ENCODE measurements at places on chromosomes 3 and 15.

GRCh38 chr3:16697443-16698147 lies 92.4 kb upstream of the DAZL start:
- no peak for DNase-seq

DNA sequence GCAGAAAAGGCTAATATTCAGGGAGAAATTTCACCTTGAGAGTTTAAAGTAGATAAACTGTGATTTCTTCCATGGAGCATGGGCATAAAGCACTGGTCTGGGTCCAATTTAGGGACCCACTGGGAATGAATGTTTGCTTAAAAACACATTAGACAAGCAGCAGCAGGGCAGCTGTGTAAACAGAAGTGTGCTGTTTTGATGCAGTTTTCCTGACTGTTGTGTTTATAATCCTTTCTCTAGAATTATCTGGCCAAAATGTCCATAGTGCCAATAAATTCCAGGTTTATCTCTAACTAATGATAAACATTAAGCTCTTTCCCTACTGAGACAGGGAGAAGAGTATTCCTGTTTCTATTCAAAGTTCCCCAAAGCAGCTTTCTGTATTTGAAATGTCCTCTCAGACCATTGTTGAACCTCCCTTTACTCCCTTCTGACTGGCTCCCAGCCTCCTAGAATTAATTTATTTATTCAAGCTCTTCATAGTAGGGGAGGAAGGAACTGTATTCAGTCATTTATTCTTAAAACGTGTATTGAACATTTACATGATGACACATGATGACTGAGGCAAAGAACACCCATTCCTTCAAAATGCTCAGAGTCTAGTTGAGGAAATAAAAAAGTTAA lies 7.0 kb upstream of the TM4SF18 start:
- DNase-seq = peak; percentile 24

DNA sequence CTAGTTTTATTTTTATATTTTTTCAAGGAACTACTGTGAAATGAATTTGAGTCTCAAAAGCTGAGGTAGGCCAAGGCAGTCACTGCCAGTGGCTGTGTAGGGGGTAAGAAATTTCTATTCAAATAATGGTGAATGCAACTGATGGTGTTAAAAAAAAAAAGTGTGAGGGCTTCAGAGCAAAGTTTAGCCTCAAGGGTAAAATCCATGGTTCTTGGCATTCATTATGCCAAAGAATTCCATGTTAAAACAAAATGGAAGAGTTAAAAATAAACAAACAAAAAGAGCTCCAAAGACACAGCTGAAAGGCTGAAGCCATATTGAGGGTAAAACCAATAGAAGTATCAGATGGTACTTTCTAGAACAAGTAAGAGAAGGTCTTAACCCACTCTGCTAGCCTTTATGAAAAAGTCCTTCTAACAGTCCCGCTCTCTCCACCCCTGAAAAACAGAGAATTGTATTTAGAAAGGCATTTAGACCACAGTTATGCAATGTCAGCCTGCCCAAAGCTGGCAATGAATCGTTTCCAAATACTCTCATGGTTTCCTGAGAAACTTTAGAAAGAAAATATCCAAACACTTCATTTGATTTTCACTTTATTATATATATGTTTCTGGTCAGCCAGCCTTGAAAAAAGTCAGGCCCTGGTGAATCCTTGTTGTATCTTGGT lies 158.4 kb upstream of the GMNC start:
- peak; percentile 5 for DNase-seq

DNA sequence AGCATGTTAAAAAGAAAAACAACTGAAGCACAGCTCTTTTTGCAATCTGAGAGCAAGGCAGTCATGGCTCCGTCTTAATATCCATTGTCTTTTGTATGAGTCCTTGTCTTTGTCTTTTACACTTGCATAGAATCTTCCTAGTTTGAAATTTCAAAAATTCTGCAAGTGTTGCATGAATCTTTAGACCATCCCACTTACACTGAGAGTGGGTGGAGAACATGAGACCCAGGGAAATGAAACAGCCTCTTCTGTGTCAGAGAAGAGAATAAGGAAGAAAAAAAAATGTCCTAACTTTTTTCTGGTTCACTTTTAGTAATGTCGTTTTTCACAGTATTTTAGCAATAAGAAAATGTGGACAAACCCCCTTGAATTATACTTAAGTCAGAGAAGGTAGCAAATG lies 12.1 kb upstream of the DCLK3 start:
- no peak for DNase-seq

GRCh38 chr3:155859859-155860258 lies 5.6 kb upstream of the SLC33A1 start:
- DNase-seq = peak; percentile 20

DNA sequence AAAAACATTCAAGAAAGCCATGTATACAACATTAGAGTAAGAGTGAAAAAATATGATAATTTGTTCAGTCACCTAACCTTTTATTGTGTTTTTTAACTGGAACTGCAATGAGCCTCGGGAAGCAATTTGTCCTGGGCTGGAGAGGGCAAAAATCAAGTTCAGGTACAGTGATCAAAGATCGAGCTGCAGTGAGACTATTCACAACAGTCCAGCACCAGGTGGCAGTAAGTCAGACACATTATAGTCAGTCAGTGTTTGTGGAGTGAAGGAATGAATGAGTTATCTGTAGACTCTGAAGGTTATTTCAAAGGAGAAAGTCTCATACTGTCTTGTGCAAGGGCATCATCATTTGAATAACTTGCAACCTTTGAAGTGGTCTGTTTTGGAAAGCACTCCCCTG lies 116.6 kb downstream of the CHDH start:
- DNase-seq = no peak

DNA sequence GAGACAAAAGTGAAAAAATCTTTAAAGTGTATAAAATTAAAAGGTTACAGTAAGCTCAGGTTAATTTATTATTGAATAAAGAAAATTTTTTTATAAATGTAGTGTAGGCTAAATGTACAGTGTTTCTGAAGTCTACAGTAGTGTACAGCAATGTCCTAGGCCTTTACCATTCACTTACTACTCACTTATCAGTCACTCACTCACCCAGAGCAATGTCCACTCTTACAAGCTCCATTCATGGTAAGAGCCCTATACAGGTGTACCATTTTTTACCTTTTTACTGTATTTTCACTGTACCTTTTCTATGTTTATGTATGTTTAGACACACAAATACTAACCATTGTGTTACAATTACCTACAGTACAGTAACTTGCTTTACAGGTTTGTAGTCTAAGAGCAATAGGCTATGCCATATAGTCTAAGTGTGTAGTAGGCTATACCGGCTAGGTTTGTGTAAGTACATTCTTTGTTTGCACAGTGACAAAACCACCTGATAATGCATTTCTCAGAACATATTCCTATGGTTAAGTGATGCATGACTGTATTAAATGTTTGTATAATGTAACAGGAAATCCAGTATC lies 38.1 kb upstream of the NECTIN3 start:
- DNase-seq = no peak

DNA sequence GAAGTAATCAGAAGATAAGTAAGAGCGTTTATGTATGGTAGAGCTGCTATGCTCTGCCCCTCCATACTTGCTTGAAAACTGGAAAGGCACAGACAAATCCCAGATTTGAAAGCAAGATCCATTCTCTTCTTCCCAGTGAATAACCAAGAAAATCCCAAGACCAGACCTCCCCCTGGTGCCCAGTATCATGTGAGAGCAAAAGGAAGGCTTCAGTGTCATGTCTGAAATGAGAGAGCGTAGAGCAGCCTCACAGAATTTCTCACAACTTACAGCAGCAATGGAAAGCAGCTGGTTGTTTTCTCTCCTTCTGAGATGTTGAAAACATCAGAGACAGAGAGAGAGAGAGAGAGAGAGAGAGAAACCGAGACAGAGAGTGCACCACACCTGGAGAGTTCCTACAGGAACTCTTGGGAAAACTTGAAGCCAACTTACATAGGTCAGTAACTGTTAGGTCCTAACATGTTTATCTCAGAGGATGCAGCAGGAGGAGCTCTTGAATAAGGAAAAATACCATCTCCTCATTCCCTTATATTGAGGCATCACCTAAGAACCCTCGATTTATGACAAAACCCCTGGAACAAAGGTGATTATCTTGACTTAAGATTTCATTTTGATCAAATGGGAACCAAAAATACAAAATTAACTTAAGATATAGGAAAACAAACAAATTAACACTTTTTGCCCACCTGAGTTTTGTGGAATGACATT lies 273.3 kb downstream of the NSUN3 start:
- DNase-seq = peak; percentile 18

GRCh38 chr3:186682812-186683211 lies 17.0 kb downstream of the HRG start:
- DNase-seq = no peak

DNA sequence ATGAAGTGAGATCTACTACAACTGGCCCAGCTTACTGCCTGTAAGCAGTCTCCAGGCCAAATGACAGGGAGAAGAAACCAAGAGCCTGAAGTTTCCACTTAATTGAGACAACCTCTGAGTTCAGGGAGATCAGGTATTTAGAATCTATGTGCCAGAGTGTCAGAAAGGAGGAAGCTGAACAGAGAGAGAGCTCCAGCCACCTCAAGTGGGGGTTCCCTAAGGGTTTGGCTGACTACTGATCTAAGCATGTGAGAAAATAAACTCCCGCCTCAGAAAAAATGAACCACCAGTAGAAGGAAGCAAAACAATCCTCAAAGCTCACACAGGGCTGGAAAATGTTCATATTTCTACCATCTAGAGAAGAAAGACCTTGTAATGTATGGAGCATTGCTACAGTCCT lies 25.0 kb downstream of the ADAM10 start:
- peak; percentile 8 for DNase-seq

- DNase-seq = no peak
Measured at GRCh38 chr15:78203346-78204225, 30.8 kb downstream of the ACSBG1 start.

Measured in HFFc6 (cell line).